ENCODE measurements at places on chromosomes 3 and 15.

DNA sequence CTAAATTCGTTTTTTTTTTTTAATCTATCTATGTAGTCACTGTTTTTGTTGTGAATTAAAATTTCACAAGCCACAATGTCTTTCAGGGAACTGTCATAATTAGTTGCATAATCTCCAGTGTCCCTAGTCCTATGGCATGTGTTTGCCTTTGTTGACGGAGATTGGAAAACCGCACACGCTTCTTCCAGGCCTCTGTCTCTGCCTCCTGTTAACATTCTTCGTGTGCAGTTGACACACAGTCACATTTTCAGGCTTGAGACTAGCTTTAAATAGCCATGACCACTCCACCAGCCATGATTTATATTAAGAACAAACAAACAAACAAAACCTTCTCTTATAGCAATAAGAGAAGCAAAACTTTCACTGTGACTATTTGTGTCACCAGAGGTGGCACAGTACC lies 139.8 kb downstream of the DUT start:
- no peak for DNase-seq

DNA sequence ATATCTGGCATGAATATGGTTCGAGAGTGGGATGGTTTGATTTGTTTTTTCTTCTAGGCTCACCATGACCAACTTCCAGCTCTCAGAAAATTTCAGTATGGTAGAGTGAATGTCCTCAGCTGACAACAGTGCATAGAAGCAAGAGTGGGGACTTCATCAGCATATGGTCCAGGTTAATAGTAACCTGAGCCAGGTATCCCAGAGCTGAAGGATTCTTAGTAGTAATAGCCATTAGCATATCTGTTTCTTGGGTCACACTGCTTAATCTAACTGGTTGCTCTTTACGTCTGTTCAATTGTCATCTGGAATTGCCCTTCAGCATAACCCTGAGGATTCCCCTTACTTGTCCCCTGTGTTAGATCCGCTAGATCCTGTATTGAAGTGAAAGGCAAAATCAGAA lies 151.8 kb downstream of the GMNC start:
- no peak for DNase-seq

DNA sequence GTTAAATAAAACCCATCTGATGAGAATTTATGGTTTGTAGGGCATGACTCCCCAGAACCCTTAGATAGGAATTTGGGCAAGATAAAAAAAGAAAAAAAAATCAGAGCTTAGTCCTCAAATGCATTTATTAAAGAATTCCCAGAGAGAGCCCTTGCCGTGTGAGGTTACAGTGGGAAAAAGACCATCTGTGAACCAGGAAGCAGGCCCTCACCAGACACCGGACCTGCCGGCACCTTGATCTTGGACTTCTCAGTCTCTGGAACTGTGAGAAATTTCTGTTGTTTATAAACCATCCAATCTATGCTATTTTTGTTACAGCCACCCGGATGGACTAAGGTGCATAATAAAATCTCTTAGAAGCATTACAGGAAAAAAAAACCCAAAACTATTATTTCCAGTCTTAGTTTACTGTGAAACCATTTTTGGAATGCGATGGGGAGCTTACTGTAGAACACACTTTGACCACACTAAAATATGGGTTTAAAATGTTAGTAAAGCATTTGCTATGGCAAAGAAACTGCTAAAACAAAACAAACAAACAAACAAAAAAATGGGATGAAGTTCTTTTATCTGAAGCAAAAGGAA lies 72.2 kb downstream of the LEKR1 start:
- no peak for DNase-seq

- no peak for DNase-seq
Measured at GRCh38 chr3:33833408-33834095, 35.1 kb downstream of the PDCD6IP start.

GRCh38 chr15:77748078-77749064 lies 115.7 kb upstream of the LINGO1 start:
- no peak for DNase-seq

GRCh38 chr3:128683957-128684356 lies 33.3 kb upstream of the RPN1 start:
- peak; percentile 77 for DNase-seq

DNA sequence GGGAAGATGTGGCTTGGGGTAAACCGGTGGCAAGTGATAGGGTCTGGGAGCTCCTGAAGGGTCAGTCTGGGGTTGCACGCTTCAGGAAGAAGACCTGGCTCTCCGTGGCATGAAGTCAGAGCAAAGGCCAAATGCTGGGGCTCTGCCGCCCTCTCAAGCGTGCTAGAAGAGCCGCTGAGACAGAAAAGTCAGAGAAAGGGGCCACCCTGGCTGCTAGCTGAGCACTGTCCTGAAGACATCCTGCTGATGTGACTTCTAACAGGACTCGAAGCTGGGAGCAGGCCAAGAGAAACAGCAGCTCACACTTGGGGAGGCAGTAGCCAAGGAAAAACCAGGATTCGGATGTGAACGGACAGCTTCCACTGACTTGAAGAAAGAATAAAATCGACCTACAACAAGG lies 270.4 kb downstream of the OCA2 start:
- no peak for DNase-seq

DNA sequence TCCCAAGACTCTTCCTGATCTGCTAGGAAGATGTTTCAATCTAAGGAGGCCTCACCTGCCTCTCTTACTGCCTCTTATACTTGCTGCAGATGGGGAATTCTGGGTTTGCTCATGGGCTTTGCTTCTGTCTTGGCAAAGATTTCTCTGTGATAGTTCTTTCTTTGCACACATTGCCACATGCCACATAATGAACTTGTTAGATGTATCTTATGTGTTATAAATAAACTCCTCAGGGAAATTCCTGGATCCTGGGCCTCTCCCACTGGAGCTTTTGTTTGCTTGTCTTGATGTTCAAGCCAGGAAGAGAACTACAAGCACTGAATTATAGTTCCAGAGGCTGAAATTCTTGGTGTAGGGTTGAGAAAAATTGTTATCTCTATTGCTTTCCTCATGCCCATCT lies 12.2 kb downstream of the RTP1 start:
- no peak for DNase-seq

- no peak for DNase-seq
Measured at GRCh38 chr3:54511766-54512365, 389.5 kb downstream of the CACNA2D3 start.

GRCh38 chr3:187210091-187210490 lies 12.8 kb downstream of the RTP1 start:
- DNase-seq, result no peak

- DNase-seq, result no peak
Measured at GRCh38 chr3:130669740-130670139, 76.9 kb downstream of the PIK3R4 start.

DNA sequence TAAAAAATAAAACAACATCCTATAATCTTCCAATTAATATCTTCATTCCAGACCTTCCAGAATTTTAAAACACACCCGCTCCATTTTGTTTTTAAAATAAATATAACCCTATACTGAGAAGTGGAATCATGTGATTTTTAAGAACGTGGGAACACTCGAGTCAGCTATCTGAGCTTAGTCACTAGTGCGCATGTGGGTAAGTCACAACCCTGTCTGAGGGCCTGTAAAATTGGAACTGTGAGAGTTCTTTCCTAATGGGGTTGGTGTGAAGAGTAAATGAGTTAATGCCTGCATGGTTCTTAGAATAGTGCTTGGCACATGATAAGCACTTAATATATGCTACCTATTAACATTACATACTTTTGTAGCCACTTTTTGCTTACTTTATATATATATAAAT lies 19.9 kb upstream of the POLR2M start:
- DNase-seq, result no peak

DNA sequence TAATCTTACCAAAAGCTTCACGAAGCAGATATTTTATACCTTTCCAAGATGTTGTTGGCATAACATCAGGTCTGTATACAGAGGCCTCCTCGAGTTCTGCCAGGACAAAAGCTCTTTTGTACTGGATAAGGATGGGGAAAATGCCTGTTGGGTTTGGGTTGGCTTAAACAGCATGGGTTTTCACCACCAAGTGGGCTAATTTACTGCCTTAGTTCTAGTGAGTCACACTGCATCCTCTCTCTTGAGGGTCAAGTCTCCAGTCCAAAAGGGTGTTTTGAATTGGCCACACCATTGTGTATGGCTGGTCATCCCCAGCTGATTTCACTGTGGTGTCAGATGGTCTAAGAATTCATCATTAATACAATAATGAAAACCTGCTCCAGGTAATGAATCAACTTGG lies 26.1 kb upstream of the BHLHE40 start:
- DNase-seq, result no peak

DNA sequence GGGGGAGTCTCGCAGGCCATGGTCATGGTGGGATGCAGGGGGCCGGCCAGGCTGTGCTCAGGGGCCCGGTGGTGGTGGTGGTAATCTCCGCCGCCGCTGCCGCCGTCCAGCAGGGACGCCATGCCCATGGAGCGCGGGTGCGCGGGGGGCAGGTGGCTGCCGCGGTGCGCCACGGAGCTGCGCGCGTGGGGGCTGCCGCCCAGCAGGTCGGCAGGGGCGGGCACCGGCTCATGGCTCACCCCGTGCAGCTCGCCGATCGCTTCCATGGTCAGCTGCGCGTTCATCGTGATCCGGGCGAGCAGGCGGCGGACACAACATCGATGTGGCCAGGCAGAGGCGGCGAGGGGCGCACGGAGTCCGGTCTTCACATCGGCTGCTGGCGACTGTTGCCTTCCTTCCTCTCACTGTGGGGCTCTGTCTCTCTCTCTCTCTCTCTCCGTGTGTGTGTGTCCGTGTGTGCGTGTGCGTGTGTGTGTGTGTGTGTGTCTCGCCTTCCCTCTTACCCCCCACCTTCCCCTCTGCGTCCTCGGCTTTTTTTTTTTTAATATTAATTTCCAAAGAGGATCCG lies 451 bp downstream of the ONECUT1 start:
- peak; percentile 53 for DNase-seq

GRCh38 chr3:140584549-140584948 lies 93.3 kb upstream of the TRIM42 start:
- DNase-seq, result no peak

DNA sequence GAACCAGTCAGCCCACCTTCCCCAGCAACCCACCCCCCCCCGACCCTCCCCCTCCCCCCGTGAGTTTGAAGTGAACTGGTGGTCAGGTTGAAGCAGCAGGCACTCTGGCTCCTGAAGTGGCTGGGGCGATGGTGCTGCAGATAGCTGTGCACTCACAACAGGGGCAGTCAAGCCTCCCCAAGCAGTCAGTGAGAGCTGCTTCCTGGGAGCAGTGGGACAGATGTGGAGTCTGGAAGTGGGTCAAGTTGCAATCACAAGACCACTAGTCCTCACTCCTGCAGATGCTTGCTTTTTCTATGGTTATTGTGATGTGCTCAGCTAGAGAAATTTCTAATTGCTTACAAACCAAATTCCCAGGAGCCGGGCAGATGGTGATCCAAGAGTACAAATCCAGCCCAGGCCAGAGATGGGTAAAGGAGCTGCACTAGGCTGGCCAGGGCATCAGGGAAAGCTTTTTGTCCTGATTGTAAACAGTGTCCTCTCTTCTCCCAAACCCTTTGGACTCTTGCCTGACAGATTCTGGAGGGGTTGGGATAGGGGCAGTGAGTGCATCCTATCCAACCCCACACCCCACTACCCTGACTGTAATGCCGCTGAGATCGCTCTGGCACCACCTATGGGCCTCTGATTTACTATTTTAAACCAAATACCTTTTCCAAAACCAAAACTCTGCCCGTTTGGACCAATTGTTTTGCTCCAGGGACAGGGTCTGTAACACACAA lies 9.8 kb upstream of the CLPX start:
- DNase-seq, result no peak

DNA sequence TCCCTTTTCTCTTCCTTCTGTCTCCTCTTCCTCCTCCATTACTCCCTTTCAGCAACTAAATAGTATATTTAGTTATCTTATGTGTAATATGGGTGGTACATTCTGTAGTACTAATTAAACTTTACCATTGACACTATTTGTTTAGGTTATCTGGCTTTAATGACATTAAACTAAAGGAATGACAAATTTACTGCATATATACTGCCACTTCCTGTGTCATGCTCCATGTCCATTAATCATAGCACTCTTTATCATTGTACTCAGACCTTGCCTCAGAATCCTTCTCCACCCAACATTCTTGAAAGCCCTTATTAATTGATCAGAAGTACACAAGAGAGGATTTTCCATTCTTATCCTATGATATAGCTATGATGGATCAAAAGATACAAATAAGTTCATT lies 244.2 kb downstream of the NAALADL2 start:
- DNase-seq, result no peak

GRCh38 chr15:42163947-42164550 lies 7.6 kb upstream of the PLA2G4F start:
- no peak for DNase-seq

- DNase-seq, result no peak
Measured at GRCh38 chr3:44109771-44110361, 131.8 kb upstream of the TOPAZ1 start.

DNA sequence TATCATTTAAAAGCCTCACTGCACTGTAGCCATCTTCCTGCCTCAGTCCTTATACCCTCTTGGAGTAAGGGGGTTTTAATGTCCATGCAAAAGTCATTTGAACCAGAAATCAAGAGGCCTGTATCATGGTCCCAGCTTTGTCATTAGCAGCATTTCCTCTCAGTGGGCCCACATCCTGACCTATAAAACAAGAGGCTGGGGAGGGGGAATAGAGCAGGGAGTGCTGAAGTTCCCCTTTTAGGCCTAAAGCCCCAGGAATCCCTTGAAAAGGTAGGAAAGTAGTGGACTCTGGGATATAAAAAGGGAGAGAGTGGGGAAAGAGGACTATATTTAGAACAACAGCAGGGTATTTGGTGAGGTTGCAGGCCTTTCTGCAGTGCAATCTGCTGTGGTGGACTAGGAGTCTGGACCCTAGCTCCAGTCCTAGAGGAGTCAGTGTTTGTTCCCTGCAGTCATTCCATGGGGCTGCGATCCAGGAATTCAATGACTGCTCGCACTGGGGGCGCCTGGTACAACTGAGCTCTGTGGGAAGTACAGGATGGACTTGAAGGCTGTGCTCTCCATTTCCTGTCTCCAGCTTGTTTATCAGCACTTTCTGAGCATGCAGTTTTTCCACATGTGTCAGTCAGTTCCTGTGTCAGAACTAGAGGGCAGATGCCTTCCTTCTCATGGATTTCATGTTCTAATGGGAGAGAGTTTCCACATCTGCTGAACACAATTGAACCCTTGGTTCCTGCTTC lies 46.8 kb downstream of the PDHB start:
- DNase-seq, result no peak

DNA sequence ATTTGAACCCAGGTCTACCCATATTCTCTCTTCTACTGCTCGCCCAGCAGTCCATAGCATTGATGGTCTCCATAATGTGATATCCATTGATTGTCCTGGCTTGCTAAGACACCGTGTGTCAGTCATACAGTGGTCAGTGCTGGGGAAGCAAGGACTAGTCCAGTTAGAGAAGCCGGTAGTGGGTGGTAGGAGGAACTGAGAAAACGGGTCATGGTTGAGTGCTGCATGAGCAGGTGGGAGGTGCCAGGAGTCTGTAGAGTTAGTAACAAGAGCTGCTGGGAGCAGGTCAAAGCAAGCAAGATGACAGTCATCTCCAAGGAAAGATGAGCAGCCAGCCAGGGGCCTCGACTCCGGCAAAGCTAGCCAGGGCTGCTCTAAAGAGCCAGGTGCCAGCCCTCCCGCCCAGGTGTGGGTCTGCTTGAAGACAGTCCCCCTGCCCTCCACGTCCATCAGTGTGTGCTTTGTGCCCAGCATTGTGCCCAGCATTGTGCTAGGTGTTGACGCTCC lies 29.5 kb upstream of the USP3 start:
- DNase-seq, result no peak

- no peak for DNase-seq
Measured at GRCh38 chr3:18086078-18086477, 339.1 kb downstream of the SATB1 start.

GRCh38 chr15:74829991-74830390 lies 3.6 kb downstream of the CPLX3 start:
- DNase-seq, result no peak

GRCh38 chr3:100401674-100402041 lies 319 bp downstream of the LNP1 start:
- DNase-seq, result no peak
